ENCODE measurements at places on chromosomes 4 and X.

DNA sequence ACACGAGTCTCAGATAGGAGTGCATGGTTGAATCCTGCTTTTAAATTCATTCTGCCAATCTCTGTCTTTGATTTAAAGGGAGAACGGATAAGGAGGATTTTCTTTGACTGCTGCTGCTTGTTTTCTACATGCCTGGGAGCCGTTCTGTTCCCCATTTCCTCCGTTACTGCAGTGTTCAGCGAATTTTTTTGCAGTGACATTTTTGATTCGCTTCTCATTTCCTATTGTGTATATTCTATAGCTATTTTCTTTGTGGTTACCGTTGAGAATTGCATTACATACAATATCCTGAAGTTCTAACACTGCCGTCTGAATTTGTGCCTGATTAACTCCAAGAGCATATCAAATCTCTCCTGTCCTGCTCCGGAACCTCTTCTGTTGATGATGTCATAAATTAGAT is 14.8 kb upstream of the MAEA start:
- DNase-seq = no peak

- no peak for DNase-seq
Observed at GRCh38 chrX:148599404-148599803, 99.0 kb downstream of the AFF2 start.

GRCh38 chr4:88335092-88335665 is 43.5 kb upstream of the HERC6 start:
- DNase-seq = no peak

DNA sequence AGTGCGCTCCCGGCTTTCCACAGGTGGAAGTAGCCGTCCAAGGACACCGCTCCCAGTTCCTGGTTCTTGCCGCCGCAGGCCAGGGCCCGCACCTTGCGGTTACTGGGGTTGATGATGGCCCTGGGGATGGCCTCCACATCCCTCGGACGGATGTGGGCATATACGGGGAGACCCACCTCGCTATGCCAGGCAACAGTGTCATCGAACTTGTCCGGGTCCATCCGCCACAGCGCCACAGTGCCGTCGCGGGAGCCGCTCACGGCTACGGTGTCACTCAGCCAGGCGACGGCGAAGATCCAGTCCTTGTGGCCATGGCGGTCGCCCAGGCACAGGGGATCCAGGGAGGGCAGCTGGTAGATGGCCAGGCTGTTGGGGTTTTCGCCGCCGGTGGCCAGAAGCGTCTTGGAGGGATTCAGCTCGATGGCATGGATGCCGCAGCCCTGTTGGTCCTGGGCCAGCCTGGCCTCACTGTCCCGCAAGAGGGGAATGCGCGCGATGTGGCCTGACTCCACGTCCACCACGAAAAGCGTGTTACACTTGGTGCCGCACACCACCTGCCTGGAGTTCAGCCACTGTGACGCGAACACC is 795 bp downstream of the DCAF12L1 start:
- DNase-seq = no peak

DNA sequence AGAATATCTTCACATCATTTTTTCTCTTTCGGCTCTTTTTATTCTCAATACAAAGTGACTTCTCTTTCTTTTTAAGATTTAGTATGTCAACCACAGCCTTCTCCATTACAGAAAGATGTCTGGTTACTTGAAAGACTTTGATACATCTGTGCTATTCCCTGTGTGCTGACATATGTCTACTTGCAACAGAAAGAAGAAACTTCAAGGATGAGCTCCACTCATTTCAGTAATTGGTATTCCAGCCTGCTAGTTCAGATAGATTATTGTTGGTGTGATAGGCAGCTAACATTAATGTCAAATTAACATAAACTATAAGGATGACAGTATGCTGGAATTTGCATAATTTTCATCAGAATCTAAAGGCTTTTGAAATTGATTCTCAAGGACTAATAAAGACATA is 948.7 kb downstream of the PCDH18 start:
- no peak for DNase-seq

DNA sequence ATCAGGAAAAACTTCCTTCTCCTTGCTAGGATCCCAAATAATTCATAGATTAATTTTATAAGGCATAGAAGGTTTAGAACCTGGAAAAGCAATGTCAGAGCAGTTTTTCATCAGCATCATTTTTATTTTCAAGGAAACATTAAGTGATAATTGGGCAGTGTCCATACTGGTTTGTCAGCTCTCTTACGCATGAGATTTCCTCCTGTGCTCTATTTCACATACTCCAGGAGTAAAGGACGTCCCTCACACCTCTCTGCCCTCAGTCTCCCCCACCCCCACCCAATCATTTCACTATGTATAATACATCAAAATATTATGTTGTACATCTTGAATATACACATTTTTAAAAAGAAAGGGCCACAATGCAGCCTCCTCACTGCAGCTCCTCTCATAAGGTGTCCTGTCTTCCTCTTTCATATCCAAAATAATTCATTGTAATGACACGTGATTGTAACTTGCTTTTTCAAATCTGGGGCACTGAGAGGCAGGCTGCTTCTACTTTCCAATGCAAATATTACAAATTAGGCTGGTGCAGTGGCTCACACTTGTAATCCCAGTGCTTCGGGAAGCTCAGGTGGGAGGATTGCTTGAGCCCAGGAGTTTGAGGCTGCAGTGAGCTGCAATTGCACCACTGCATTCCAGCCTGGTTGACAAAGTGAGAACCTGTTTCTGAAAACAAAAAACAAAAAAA is 34.4 kb downstream of the ARHGEF38 start:
- no peak for DNase-seq

DNA sequence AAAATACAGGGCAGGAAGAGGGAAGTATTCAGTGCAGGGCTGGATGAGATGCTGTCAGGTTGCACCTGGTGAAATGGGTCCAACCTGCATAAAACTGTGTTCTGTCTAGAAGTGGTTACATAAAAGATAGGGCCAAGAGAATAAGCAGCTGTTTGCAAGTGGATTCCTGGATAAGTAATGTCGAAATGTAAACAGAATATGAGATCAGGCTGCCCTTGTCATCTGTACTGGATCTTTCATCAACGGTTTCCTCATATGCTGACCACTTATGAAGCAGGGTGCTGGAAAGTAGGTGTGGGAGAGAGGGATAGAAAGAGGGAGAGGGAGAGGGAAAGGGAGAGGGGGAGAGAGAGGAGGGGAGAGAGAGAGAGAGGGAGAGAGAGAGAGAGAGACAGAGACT is 349.8 kb upstream of the CPEB2 start:
- DNase-seq = no peak

DNA sequence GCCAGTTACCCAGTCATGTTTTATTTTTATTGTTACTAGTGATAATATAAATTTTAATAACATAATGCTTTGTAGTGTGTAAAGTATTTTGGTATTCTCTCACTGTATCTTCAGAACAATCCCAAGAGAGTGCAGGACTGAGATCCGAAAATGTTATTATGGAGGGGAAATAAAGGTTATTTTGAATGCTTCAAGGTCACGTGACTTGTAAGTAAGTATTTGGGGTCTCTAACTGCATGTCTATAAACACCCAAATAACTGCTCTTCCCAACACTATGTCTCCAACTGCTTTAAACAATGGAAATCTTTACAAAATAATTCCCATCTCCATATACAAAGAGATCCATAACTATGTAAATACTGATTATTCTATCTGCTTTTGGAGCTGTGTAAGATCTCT is 302.2 kb downstream of the LDB2 start:
- DNase-seq = no peak

- no peak for DNase-seq
Observed at GRCh38 chr4:155738548-155738947, 20.3 kb upstream of the GUCY1B1 start.

DNA sequence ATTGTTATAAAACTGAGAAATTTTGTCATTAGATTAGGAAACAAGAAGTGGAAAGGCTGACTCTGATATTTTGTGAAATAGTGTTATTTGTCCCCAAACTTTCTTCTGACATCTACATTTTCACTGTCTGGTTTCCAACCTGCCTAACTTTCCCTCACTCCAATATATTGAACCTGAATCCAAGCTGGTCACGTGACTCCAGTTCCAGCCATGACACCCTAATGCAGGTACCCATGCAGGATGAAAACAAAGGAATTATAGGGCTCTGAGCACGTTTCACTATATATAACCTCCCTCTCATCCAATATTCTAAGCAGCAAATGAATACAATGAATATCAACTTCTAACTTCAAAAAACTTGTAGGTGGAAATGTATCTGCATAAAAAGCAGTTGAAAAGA is 231.6 kb downstream of the TLL1 start:
- DNase-seq = no peak

- no peak for DNase-seq
Observed at GRCh38 chrX:97367125-97367524, 483.4 kb downstream of the RPA4 start.

- DNase-seq = peak; percentile 9
Observed at GRCh38 chrX:151896734-151897474, 15.8 kb upstream of the MAGEA4 start.

- DNase-seq = no peak
Observed at GRCh38 chr4:42284030-42284429, 113.3 kb upstream of the SHISA3 start.

- DNase-seq = no peak
Observed at GRCh38 chr4:112316360-112316759, 19.2 kb downstream of the ALPK1 start.

DNA sequence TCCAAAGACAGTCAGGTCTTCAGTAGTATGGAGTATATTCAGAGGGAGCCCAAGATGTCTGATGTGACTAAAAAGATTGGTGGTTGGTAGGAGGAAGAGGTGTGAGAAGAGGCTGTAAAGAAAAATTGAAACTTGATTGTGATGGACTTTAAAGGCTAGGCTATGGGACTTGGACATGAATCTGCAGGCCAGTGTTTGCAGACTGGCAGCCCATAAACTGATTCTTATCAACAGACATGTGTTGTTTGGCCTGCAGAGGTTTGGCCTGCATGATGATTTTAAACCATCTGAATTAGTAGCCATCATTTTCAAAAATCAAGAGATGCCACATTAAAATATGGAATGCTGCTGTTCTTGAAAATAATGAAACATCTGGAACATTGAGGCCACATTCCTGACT is 5.4 kb upstream of the AR start:
- no peak for DNase-seq

DNA sequence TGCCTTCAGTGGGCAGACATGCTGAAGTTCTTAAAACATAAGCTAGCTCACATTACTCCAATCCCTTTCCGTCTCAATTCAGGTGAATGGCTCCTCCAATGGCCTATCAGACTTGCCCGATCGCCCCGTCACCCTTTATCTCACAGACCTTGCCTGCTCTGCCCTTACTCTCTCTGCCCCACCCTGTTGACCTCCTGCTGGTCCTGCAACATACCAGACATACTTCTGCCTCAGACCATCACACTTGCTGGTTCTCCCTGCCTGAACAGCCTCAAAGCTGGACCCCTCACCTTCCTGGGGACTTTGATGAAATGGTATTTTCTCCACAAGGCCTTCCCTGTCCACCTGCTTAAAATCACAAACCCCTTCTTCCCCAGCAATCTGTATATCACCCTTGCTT is 340.1 kb upstream of the NR3C2 start:
- no peak for DNase-seq

GRCh38 chr4:25938787-25939186 is 24.8 kb downstream of the SMIM20 start:
- DNase-seq = no peak

DNA sequence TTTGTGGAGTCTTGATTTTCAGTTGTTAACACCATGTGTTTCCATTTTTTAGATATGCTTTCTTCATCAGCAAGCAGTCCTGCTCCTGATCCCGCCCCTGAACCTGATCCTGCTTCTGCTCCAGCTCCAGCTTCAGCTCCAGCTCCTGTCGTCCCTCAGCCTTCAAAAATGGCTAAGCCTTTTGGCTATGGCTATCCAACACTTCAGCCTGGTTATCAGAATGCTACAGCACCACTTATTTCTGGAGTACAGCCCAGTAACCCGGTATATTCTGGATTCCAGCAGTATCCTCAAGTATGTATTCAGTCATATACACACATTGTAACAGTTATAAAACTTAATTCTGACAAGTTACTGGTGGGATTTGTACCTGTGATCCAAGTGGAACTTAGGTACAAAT is 60.9 kb downstream of the SEC24B start:
- no peak for DNase-seq

DNA sequence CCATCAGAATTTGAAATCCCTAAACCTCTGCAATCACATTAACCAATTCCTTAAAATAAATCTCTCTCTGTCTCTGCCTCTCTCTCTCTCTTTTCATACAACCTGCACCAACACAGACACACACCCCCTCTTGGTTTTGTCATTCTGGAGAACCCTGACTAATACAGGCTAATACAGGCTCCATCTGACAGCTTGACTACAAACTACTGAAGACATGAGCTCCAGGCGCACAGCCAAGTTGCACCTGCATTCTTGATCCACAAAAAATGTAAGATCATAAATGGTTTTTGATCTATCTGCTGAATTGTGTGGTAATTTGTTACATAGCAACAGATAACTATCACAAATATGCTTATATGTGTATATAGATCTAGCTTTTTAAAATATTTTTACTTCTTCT is 2414.2 kb downstream of the PCDH7 start:
- no peak for DNase-seq

DNA sequence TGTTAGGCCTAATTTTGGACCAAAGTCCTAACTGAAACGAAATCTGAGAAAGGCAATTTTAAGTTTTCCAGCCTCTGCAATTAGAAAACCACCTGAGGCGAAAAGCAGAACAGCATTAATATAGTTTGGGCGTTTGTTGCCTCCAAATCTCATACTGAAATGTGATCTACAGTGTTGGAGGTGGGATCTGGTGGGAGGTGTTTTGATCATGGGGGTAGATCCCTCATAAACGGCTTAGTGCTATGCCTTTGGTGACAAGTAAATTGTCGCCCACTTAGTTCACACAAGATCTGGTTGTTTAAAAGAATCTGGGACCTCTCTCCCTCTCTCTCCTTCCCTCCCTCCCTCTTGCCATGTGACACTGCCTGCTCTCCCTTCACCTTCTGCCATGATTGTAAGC is 5.7 kb downstream of the FAM241A start:
- DNase-seq = no peak

DNA sequence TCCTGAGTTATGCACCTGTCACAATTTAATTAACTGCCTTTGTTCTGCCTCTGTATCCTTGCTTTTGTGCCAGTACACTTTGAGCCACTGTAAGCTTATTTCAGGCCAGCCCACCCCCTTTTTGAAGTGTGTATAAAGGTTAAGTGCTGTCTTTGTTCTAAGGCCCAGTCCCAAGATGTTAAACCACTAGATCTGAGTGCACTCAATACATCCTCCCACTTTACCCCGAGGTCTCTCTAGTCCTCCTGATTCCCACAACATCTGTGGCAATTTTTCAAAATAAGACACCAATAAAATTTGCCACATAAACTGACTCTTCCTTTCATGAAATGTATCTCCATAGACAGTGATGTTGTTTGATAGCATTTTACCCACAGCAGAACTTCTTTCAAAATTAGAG is 124.1 kb upstream of the SPIN4 start:
- DNase-seq = no peak

- DNase-seq = no peak
Observed at GRCh38 chr4:82748810-82749470, 49.7 kb downstream of the SCD5 start.

DNA sequence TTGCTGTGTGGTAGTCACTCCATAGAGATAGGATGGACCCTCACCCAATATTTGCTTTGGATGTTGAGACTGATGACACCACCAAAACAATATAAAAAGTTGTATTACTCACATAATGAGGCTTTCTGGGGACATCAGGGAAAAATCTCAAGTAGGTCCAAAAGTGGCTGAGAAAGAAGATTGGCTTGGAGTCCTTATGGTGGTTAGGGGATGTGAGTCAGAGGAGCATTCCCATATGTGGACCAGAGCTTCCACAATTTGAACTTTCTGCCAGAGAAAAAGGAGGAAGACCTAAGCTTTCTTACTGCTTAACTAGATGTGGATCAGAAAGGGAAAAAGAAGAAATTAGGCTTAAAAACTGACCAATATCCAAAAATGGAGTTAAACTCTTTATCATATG is 460.5 kb downstream of the SH3BGRL start:
- DNase-seq = no peak

Measured in smooth muscle cell of the brain vasculature (primary cell).